ENCODE measurements at places on chromosomes 2 and 18.

DNA sequence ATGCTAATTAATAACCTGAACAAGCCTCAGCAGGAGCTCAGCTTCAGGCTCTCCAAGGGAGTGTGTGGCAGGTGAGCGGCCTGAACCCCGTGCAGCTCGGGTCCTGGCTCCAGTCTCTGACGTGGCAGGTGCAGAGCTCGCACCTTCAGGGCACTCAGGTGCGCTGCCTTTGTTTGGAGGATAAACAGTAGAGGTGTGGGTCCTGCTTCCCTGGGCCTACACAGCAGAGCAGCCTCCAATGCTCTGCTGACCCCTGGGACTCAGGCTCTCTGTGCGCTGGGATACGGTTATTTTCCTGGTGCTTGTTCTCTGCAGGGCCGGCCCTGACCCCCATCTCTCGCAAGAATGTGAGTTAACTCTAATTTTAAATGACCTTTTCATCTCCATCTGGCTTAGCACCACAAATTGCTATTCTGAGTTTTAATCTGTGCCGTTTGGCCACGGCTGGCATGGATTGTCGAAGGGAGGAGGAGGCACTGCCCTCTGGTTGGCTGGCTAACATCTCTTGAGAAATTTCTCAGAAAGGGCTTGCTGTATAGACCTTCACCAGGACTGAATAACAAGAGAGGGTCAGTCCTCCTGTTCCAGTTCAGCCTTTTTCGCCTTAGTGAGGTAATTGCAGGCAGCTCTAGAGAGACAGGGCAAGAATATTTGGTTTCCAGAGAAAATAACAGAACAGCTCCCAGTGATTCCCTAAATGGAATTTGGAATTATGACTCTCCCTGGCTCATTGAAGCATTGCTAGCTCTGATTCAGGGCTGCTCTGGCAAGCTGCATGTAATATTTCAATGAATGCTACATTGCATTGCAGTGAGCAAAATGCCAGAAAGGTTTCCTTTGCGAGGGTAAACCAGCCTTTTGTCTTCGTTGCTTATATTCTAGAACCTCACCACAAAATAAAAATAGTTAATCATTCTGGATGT is 161.8 kb downstream of the DCDC2C start:
- peak; percentile 53 for DNase-seq

GRCh38 chr2:214514704-214515103 is 103.8 kb downstream of the VWC2L start:
- DNase-seq = no peak

DNA sequence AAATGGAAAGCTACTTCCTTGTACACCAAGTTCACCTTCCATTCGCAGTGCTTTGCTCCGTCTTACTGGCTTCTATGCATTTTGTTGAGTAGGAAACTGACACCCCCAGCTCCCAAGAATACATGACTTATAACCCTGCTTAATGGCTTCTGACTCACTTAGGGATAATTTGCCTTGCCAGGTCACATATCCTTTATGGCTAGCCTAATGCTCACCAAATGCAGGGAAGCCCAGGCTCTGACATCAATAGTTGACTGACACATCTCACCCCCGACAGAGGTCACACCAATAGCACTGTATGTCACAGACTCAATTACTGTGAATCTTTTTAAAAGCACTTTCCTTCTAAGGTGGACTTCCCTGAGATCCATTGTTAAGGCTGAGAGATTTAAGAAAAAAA is 147.2 kb downstream of the DTNA start:
- no peak for DNase-seq

GRCh38 chr2:120746144-120746543 is 10.5 kb downstream of the GLI2 start:
- no peak for DNase-seq

DNA sequence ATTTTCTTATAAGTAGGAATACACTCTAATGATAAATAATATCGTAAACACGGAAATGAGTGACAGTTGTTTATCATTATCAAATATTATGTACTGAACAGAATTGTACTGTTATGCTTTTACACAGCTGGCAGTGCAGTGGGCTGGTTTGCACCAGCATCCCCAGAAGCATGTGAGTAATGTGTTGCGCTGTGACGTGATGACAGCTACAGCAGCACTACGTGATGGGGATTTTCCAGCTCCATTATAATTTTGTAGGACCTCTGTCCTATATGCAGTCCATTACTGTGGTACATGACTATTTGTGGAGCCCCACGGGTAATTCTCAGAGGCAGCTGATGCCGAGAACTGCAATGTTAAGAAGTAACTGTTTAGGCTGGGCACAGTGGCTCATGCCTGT is 77.3 kb upstream of the ATG16L1 start:
- no peak for DNase-seq

GRCh38 chr2:178194600-178195389 is 483 bp downstream of the OSBPL6 start:
- DNase-seq = peak; percentile 41

- DNase-seq = no peak
Measured at GRCh38 chr2:64946769-64947247, 42.4 kb upstream of the SLC1A4 start.
